ENCODE measurements at places on chromosomes 13 and 19. TPM values are rescaled to one million over a fixed set of nuclear protein-coding genes. Genes with fewer than 3 reads are reported as not detected.

DNAAF3 gene
- total RNA-seq: 1.3 TPM

ICAM5 gene
- 8.8 TPM for total RNA-seq

NTN5 gene
- not detected for total RNA-seq

ZNF85 gene
- 1.4 TPM for total RNA-seq

ZIC2 gene
- not detected for total RNA-seq
